Gastroesophageal sphincter (tissue), 4 donors: ENCODE measurements at places on chromosomes 1 and 21.
A peak's percentile ranks its signal among the peaks of the same experiment; 100 is the strongest.

GRCh38 chr1:39159224-39160036 lies 45.1 kb upstream of the MACF1 start:
- no peak for ATAC-seq

GRCh38 chr1:155379631-155380090 lies 59.0 kb downstream of the RUSC1 start:
- ATAC-seq, result peak; percentile 86

GRCh38 chr1:204321665-204322064 lies 38.1 kb downstream of the PLEKHA6 start:
- no peak for ATAC-seq

DNA sequence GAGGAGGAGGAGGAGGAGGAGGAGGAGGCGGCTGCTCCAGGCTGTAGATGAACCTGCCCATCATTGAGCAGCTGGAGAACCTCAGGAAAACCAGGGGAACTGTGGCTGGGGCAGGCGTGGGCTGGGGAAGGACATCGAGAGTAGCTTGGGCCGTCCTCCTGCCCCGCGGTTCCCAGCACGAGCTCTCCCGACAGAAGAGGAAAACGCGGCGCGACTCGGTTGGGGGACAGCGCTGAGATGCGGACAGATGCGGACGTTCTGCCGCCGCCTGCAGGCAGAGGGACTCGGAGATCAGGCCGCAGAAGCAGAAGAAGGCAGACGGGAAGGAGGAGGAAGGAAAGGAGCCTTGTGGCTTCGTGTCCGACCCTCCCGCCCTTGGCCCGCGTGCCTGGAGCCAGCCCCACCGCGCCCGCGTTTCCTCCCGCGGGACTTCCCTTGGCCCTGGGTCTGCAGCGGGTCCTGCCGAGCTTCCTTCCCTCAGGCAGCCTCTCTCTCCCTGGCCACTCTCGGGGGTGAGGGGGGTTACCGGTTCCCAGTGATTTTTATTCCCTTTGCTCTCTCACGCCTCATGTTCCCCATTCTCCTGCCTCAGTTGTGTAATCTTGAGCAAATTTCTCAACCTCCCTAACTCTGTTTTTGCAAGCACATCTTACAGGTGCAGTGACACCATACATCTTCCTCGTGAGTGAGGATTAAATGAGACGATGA lies 1.7 kb upstream of the TNFRSF9 start:
- peak; percentile 77 for ATAC-seq

DNA sequence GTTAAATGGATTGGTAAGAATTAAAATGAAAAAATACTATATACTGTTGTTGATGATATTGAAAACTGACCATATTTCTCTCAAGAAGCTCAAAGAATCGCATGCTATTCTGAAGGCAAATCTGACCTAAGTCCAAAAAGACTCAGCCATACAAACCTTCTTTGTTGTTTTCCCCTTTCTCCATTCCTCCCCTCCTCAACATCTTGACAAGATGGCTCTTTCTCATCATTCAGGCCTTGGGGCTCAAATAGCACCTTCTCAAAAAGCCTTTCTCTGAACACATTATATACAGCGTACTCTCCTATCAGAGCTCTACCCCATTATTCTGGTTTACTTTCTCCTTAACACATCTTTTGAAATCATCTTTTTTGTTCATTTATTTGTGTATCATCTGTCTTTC lies 17.2 kb downstream of the COLGALT2 start:
- no peak for ATAC-seq

- no peak for ATAC-seq
Observed at GRCh38 chr1:230979952-230980351, 1.1 kb downstream of the ARV1 start.

DNA sequence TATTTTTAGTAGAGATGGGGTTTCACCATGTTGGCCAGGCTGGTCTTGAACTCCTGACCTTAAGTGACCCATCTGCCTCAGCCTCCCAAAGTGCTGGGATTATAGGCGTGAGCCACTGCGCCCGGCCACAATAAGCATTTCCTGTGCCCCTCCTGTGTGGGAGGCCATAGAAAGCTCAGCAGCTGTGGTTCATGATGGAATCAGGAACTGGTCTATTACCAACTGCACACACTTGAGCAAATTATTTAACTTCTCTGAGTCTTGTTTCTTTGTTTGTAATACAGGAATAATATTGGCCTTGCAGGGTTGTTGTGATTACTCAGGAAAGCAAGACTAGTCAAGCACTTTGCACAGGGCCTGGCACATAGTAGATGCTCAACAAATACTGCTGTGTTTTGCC lies 15.0 kb downstream of the RHBG start:
- no peak for ATAC-seq

GRCh38 chr1:177103005-177103852 lies 61.3 kb downstream of the ASTN1 start:
- no peak for ATAC-seq

GRCh38 chr21:25572861-25573310 lies 34.4 kb downstream of the MRPL39 start:
- no peak for ATAC-seq

GRCh38 chr1:168947041-168947440 lies 159.4 kb upstream of the ATP1B1 start:
- no peak for ATAC-seq

GRCh38 chr21:45390121-45390751 lies 14.7 kb upstream of the COL18A1 start:
- ATAC-seq, result no peak

DNA sequence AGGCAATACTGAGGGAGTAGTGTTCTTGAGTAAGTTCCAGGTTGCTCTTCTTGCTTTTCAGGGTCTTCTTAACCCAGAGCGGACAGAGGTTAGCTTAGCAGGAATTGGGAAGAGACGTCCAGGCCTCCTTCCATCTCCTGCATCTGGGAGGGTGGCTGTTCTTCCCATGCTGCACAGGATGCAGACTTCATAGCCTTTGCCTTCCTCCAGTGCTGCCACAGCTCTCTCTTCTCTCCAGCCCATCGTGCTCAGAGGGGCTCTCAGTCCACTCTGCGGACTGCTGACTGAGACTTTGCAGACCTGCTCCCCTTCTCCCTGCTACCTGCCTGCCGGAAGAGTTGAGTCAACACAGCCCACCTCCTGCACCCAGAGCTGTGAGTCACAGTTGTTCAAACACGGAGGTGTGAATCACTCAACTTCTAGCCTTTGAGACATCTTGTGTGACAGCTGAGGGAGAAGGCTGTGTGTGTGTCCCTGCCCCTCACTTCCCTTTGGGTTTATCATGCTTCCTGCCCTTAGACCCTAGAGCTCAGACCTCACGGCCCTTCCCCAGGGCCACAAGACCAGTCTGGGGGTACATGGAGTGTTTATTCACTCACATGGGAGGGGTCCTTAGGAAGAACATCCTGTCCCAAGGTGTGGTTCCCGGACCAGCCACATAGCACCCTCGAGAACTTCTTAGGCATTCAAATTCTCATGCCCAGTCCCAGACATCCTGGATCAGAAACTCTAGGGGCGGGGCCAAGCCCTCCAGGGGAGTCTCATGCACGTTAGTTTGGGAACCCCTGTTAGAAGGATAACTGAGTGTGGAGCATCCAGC lies 158.3 kb upstream of the CACNA1E start:
- ATAC-seq, result no peak

- ATAC-seq, result no peak
Observed at GRCh38 chr1:165842671-165843129, 15.3 kb downstream of the UCK2 start.

- no peak for ATAC-seq
Observed at GRCh38 chr21:14762734-14763694, 216.9 kb upstream of the SAMSN1 start.

DNA sequence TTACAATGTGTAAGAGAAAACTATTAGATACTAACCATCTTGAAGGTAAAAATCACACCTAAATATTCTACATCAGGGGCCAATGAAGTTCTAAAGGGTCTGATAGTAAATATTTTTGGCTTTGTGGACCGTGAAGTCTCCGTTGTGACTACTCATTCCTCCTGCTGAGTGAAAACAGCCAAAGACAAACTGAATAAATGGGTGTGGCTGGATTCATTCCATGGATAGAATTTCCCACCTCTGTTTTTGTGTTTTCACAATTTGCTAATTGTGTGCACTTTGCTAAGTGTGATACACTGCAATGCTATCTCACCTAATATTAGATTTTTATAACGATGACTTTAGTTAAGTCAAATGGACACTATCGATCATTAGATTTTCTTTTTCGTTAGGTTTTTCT lies 1474.0 kb downstream of the PLA2G4A start:
- ATAC-seq, result no peak

GRCh38 chr21:32132881-32133280 lies 146.0 kb downstream of the MIS18A start:
- ATAC-seq, result no peak

DNA sequence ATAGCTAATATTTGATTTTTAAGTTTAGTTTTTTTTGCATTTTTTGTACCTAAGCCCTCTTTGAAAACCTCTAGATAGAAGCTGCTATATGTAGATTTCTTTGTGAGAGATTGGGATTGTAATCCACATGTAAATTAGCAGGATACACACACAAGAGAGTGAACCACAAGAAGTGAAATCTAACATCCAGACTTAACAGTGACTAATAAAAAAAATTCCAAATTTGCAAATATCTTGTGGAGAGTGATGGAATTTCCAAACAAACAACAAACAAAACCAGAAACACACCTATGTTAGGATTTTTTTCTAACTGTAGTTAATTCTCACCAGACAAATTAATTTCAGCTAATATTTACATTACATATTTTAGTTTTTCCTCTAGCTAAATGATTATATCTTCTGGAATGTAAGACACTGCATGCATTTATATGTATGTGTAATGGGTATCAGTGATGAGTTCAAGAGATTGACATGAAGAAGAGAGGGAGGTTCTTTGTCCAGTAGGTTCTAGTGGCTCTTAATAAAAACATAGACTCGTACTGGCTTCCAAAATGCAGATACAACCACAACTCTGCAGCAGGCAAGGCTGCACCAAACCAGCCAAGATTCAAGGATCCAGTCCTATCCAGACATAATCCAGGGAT lies 12.8 kb downstream of the CLDN17 start:
- ATAC-seq, result no peak

DNA sequence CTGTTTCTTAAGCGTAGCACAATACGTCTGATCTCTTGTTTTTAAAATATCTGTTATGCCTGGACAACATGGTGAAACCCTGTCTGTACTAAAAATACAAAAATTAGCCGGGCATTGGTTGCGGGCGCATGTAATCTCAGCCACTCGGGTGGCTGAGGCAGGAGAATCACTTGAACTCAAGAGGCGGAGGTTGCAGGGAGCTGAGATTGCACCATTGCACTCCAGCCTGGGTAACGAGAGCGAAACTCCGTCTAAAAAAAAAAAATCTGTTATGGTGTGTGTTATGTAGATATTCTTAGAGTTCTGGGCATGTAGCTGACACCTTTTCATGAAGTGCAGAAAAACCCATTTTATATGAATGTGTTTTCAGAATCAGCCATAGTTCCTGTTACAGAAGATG lies 38.2 kb downstream of the RABGAP1L start:
- no peak for ATAC-seq

DNA sequence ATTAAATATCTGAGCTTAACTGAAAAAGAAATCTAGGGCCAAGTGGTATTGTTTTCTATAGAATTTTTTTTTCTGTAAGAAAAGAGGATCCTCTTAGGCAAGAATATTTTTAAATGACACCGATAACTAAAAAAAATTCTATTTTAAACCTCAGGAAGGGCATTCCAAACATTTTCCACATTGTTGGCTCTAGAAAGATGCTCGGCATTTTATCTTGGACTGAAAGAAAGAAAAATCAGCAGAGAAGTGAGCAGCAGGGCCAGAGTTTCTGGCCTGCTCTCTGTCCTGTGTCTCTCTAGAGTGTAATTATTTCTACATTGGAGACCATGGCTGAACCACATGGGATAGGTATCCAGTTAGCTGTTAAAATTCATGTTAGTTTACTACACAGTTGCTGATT lies 192.5 kb upstream of the GREM2 start:
- no peak for ATAC-seq

- ATAC-seq, result no peak
Observed at GRCh38 chr1:168005529-168005928, 68.7 kb upstream of the MPC2 start.

DNA sequence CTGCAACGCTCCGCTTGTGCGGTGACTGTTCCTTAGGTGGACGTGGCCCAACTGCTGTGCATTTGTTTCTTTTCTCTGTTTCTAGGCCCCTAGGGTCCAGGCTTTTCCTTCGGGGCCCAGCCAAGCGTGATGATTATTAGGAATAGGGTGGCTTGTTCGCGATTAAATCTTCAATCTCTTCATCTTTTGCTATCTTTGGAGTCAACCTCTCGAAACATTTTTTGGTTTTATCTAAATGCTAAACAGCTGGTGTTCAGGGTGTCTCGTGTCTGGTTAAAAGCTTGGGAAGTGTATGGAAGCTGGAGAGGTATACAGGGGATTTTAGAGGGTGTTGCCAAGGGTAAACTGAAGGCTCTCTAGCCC lies 844 bp upstream of the PLD5 start:
- no peak for ATAC-seq

DNA sequence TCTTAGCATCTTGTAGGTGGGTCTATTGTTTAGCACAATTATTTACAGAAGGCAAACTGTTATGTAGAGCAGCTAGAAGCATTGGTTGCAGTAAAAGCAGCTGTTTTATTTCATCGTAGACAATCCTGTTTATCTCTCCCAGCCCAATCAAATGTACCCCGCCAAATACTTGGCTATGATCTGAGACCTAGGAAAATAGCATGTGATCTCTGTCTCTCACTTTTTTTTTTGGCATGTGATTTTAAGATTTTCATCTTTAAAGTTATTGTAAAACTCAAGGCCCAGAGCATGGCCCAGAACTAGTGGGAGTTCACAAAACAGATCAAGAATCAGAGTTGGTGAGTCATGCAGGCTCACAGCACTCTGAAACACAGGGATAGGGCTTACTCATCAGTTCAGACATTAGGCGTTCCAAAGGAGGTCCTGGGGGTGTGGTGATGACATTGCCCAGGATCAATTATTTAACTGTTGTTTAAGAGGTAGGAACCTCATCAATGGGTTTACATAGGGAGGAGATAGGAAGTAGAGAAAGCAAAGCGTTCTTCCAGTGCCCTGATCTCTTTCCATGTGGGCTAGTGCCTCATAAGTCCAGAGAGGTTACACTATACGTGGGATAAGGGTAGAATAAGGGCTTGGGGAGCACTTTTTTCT lies 40.2 kb downstream of the TBX19 start:
- ATAC-seq, result peak; percentile 92

DNA sequence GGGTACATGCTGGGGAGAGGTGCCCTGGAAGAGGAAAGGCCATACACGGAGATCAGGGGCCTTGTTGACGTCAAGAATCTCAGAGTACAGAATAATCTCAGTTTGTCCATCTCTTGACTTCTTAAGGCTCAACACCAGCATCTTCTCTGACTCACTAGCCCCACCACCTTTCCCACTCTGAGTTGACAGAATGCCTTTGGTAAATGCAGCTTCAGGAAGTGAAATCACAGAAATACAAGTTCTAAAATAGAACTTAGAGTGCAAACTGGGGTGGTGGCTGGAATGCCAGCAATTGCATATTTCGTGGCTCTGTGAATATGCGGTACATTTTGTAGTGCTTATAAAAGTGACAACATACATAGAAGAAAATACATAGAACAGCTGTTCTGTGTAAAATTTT lies 1.6 kb downstream of the COG2 start:
- no peak for ATAC-seq

GRCh38 chr1:214247501-214248041 lies 33.4 kb upstream of the SMYD2 start:
- ATAC-seq, result no peak

- ATAC-seq, result peak; percentile 25
Observed at GRCh38 chr1:55611123-55611522, 396.0 kb upstream of the USP24 start.

- no peak for ATAC-seq
Observed at GRCh38 chr1:243475966-243476365, 220.1 kb downstream of the SDCCAG8 start.

- ATAC-seq, result peak; percentile 80
Observed at GRCh38 chr1:109274533-109275476, 8.1 kb downstream of the PSRC1 start.

- ATAC-seq, result no peak
Observed at GRCh38 chr1:31424568-31424967, 11.6 kb downstream of the SERINC2 start.
